Stimulated activated CD8-positive, alpha-beta memory T cell treated with anti-CD3 and anti-CD28 coated beads, Interleukin-7, amount 100 ng/mL, for 24 hours (primary cell): ENCODE measurements at places on chromosomes 2 and 18.
A peak's percentile ranks its signal among the peaks of the same experiment; 100 is the strongest.

GRCh38 chr2:10297959-10298531, 4.7 kb upstream of the HPCAL1 start:
- DNase-seq = peak; percentile 48

DNA sequence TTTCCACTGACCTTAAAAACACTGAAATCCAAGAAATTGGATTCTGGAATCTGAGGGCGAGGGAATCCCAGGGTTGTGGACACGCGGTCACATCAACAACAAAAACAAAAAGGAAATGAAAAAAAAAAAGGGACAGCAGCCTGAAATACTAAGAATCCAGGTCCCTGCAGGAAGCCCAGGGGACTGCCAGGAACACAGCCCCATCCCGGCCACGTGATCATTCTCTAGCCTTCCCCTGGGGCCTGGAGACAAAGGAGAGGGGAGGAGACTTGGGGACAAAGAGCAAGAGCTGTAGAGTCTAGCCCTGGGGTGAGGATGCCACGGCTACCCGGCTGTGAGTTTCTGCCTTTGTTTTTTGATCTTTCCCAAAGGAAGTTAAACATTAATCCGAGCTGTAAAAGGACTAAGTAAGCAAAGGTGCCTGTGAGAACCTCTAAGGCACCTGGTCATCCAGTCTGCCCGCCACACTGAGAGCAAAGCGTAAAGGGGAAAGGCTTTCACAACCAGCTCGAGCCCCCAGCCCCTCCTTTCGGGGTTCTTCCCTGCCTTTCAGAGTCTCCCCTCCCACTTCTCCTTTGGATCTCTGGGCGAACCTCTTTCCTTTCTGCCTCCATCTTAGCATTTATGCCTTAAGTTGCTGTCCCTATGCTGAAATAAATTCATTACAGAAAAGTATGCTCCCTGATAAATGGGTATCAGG, 57.9 kb upstream of the MSH2 start:
- no peak for DNase-seq

DNA sequence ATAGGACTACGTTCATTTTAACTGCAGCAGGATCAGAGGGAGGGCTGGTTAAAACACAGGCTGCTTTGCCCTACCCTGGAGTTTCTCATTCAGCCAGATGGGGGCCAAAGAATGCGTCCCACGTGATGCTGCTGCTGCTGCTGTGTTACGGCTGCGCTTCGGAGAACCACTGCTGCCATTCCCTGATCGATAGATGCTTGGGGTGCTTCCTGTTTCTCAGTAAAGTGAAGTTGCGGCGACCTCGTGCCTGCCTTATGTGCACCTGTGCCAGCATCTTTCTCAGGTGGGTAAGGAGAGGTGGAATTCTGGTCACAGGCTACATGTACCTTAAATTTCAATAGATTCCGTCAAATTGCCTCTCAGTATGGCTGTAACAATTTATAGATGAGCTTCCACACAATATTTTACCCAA, 24.7 kb upstream of the TOGARAM2 start:
- no peak for DNase-seq

GRCh38 chr18:73462092-73462491, 594.3 kb upstream of the NETO1 start:
- no peak for DNase-seq

DNA sequence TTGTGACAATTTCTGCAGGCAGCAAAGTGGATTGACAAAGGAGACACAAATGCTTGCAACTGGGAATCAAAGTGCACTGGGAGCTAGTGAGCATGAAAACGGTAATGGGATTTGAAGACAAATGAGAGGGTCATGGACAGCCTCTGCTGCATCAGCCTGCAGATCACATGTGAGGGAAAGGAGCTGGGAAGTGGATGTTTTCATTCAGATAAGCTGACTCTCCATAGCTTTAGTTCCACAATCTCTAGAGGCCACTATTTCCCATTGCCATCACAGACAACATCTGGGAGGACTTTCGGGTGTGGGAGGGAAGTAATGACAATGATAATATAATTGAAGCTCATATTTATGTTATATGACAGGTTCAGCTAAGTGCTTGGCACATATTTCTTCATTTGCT, 28.4 kb downstream of the ADCYAP1 start:
- DNase-seq = no peak

DNA sequence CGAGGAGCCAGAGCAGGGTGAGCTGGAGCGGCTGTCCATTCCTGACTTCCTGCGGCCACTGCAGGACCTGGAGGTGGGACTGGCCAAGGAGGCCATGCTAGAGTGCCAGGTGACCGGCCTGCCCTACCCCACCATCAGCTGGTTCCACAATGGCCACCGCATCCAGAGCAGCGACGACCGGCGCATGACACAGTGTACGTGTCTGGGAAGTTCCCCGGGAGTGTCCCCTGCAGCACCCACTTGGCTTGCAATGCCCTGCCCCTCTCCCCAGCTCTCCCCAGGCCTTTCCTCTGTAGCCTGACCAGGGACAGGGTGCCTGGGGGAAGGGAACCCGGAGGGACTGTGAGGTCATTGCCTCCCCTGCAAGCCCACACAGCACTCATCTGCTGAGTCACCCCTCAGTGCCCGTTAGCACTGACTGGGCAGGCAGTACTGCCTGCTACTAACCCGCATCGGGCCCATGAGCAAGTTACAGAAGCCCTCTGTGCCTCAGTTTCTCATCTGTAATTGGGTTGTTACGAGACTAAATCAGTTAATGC, 29.4 kb upstream of the GMPPA start:
- no peak for DNase-seq

- DNase-seq = no peak
These were observed 38.8 kb upstream of the PSME4 start for GRCh38 chr2:54009549-54009948.

DNA sequence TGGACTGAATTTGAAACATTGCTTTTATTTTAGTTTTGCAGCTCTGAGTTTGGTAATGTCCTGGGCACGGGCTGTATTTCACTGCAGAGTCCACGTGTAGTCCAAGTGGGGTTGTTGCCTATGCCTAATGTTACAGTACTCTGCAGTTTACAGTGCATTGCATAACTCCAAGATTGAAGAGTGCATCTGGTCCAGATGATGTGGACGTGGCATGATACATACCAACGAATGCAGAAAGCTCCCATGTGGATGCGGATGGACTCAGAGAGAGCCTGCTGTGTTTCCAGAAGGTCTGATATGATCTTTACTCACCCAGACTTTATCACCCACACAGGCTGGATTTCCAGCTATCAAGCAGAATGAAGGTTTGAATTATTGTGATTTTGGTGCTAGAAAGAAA, 44.4 kb upstream of the CCDC68 start:
- DNase-seq = no peak

DNA sequence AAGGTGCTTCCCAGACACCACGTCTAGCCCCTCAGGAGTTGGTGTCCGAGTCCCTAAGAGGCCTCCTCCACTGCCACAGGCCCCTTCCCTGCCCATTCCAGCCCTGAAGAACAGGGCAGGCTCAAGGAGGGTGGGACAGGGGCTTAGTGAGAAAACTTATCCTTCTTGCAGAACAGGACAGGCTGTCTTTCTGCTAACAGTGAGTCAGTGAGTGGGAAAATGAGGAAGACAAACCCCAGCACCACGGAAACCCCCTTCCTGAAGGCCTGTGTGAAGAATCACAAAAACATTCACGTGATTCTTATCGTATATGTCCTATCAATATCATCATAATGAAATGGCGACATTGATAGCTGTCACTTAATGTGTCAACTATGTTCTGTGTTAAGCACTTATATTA, 9.8 kb downstream of the FZD7 start:
- no peak for DNase-seq

GRCh38 chr18:11419338-11419737, 190.1 kb upstream of the SLC35G4 start:
- DNase-seq = no peak

DNA sequence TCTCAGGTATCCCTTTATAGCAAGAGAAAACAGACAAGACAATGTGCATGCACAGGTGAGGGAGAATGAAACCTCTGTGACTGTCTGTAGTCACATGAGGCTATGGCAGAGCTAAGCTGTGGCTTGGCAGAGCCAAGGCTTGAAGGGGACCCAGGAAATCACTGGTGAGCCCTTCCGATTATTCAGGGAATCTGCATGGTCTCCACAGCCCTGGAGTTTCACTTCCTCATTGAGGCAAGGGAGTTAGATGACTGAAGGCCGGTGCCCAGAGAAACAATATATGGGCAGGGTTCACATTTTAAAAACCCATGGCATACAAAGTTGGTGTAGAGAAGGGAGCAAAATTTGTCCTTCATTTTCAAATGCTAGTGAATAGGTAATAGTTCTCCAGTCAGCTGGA, 144.4 kb upstream of the REV1 start:
- DNase-seq = no peak

DNA sequence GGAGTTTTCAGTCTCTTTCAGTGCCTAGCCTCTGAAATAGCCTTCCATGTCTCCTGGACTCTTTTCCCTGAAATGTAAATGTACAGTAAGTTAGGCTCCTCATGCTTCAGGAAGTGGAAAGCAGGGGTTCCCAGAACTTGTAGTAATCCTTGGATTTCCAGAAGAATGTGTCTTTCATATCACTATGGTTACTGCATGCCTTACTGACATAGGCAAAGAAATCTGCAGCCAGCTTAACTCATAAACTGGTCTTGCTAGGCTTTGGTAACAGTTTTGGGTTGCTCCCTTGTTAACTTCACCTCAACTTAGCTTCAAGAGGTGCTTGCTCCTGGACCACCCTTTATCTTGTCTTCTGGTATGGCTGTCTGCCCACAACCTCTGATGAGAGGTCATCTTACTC, 686.8 kb upstream of the DDX18 start:
- no peak for DNase-seq

DNA sequence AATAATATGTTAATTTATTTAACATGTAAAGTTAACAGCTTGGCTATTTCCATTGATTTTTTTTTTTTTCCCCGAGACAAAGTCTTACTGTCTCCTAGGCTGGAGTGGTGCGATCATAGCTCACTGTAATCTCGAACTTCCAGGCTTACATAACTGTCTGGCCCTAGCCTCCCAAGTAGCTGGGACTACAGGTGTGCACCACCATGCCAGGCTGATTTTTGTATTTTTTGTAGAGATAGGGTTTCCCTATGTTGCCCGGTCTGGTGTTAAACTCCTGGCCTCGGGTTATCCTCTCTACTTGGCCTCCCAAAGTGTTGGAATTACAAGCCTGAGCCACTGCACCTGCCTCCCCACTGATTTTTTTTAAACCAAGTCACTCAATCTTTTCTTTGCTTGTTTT, 32.5 kb upstream of the KLHL14 start:
- DNase-seq = no peak

- no peak for DNase-seq
These were observed 6.9 kb downstream of the OSR1 start for GRCh38 chr2:19351499-19351898.

DNA sequence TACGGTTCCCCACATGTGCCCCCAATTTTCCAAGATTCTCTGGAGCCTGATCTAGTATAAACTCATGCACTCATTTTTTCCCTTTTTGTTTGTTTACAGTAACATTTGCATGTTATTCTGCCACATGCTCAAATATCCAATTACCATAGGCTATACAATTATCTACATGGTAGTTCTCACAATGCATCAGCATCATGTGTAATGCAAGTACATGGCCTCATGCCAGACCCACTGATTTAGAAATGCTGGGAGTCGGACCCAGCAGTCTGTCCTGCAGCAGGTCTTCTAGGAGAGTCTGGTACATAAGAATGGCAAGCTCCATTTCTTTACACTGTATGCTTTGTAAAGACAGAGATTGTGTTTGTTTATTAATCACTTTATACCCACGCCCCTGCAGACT, 107.7 kb downstream of the CBLN2 start:
- DNase-seq = no peak

DNA sequence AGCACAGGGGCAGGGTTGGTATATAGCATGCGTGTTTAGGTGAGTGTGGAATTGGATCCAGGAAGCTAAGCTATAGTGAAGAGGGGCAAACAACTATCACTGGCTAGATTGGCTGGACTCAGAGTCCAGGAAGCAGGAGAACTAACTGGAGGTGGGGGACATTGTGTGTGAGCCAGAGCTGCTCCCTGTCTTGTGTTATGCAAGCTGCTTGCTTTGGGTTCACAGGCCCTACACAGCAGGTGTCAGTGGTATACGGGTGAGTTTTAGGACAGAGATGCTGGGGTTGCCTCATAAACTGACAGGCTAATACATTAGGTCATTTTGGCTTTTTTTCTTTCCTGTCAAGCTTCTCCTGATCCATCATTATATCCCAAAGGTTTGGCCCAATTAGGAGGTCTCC, 87.5 kb downstream of the CCDC85A start:
- no peak for DNase-seq

GRCh38 chr2:150424406-150424805, 63.1 kb downstream of the RND3 start:
- DNase-seq = no peak

DNA sequence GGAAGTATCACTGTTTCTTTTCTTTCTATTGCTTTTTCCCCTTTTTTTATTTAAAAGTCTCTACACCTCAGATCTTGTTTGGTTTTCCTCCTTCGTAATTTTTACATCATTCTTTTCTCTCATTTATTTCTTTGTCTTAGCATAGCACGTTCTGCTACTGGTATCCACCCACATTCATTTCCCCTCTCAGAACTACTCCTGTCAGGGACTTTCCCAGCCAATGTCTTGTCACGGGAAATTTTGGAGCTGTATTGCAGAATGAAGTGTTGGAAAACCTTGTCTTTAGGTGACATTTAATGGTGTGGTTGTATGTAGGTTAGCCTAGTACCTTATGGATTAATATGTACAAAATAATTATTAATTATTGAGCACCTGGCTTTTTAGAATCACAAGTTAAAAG, 34.0 kb downstream of the TTLL4 start:
- no peak for DNase-seq

GRCh38 chr2:41716497-41716896, 331.3 kb upstream of the PKDCC start:
- DNase-seq = no peak

GRCh38 chr2:60507211-60507965, 46.1 kb downstream of the BCL11A start:
- DNase-seq = no peak

DNA sequence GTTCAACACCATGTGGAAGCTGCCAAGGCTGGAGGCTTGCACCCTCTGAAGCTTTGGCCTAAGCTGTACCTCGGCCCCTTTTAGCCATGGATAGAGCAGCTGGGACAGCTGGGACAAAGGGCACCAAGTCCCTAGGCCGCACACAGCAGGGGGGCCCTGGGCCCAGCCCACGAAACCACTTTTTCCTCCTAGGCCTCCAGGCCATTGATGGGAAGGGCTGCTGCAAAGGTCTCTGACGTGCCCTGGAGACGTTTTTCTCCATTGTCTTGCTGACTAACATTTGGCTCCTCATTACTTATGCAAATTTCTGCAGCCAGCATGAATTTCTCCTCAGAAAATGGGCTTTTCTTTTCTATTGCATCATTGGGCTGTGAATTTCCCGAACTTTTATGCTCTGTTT, 13.7 kb downstream of the RAPGEF4 start:
- DNase-seq = no peak

GRCh38 chr2:183998797-183999190, 599.5 kb upstream of the ZNF804A start:
- DNase-seq = no peak

GRCh38 chr2:211846714-211847113, 691.9 kb downstream of the ERBB4 start:
- no peak for DNase-seq
